ENCODE measurements at places on chromosomes 16 and 17.
A peak's percentile ranks its signal among the peaks of the same experiment; 100 is the strongest.

- no peak for DNase-seq
Observed at GRCh38 chr17:50108556-50108955, 13.4 kb downstream of the PDK2 start.

DNA sequence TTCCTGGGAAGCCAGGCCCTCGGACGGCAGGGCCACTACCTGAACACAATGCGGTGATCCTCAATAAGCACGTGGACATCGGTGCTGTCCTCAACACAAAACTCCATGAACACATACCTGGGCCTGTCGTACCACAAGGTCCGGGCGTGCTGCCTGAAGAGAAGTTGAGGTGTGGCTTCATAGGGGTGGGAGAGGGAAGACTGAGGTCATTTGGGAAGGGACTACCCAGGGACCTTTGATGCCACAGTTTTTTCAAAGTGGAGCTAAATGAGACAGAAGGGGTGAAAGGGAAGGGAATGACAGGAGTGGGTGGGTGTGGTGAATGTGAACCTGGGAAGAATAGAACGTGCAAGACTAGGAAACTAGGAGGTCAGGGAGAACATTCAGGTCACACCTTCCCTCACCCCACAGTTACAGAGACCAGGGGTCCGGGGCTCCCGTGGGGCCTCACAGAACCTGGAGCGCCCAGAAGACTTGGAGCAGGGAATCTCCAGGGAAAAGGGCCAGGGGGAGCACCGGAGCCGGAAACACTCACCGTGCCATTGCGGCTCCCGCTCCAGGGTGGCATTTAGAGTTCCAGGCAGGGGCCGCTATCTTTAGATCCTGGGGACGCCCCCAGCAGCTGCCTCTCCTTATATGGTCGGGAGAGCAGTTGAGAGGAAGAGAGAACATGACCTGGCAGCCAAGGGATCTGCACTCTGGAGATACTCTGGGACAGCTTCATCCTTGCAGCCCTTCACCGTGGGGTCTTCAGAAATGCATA lies at the start of gene PTGES3L:
Gene PTGES3L, minus strand, starts transcription at position 570 of the 763 bp plus-strand sequence. Its CDS starts 27 bp downstream, at position 543.
- no peak for DNase-seq

DNA sequence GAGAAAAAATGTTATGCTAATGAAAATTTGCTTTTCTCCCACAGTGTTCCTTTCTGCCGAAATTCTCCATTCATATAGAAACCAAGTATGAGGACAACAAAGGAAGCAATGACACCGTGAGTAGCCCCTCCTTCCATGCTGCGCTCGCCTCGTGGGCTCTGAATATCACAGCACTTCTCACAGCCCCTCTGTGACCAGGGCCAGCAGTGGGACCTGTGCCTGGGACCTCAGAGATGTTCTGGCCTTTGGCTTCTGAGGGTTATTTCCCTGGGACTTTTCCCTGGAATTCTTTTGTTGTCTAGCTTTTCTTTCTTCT lies 139.6 kb upstream of the NOL11 start:
- no peak for DNase-seq

DNA sequence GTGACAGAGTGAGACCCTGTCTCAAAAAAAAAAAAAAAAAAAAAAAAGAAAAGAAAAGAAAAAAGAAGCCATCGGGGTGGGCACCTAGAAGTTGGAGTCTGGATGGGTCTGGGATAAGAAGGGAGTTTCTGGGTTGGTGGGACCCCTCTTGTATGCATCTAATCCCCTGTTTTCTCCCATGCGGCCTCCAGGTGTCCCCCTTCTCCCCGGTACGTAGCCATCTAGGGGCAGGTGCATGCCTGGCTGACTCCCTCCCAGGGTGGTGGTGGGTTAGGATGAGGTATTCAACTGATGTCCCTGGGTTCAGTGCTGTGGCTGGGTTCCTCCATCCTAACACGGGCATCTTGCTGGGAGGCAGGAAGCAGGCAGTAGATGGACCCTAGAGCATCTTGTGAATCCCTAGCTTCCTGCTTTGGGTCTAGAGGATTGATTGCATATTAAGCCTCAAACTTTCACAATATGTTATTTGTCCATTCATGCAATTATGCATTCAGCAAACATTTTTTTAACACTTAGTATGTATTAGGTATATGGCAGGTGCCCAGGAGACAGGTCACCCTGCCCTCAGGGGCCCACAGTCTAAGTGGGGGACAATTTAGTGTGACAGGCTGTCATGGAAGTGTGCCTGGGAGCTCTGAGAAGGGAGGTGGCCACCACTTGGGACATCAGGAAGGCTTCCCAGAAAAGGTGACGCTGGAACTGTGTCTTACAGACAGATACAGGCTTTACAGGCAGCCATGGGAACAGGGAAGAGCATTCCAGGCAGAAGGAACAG lies 13.1 kb downstream of the FMNL1 start:
- DNase-seq: no peak

DNA sequence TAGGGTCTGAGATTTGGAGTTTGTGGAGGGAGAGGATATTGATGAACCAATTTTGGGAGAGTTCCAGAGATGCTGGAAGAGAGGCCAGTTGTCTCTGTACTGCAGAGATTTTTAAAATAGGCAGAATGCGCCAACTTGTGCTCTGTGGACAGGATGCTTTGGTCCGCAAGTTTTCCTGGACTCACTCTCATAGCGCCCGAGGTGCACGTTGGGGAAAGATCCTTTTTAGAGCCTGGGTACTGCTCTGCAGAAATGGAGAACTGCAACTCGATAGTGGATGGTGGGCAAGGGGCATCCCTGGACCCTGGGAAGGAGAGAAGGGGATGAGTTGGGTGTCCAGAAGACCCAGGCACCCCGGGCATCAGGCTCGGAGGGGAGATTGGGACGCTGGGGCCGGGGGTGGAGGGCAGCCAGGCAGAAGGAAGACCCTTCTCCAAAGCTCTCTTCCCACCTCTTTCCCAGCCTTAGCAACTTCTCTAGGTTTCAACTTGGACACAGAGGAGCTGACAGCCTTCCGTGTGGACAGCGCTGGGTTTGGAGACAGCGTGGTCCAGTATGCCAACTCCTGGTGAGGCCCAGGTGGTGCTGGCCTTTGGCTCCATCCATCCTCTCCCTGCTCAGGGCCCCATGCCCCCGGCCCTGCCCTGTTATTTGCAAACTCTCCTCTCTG lies 590 bp downstream of the ITGAX start:
- DNase-seq: no peak

DNA sequence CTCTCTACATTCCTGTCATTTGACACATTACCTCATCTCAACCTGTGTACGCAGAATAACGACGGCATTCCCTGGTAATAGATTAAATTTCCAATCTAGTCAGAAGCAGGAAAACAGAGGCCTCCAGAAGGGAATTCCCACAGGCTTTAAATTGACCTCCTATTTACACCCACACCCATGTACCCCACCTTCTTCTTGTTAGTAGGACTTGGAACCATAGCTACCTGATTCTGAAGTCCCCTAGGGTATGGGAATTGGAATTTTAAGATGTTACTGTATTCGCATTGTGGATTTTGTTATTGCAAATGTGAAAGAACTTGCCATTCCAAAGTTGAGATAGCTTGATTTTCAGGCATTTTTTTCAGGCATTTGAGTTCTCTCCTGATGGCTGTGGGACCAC lies 377.5 kb upstream of the DYNLRB2 start:
- DNase-seq: no peak

GRCh38 chr17:63358111-63358839 lies 87.8 kb downstream of the CYB561 start:
- peak; percentile 92 for DNase-seq

DNA sequence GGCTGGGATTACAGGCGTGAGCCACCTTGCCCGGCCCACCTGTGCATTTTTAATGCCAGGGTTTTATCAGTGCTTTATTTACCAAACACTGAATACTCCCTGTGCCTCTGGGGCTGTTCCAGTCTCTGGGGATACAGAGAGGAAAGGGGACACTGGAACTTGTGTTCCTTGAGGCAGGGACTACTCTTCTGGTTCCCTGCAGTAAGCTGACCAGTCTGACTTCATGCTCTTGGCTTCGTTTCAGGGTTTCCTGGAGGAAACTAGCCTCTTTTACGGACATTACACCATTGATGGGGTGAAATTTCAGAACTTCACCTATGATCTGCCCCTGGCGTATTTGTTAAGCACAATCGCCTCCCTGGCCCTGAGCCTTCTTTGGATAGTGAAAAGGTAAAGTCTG lies 37.4 kb upstream of the COQ7 start:
- DNase-seq: no peak

- no peak for DNase-seq
Observed at GRCh38 chr16:30774367-30775130, 12.4 kb downstream of the RNF40 start.

- no peak for DNase-seq
Observed at GRCh38 chr17:52515927-52516326, 357.4 kb upstream of the CA10 start.

DNA sequence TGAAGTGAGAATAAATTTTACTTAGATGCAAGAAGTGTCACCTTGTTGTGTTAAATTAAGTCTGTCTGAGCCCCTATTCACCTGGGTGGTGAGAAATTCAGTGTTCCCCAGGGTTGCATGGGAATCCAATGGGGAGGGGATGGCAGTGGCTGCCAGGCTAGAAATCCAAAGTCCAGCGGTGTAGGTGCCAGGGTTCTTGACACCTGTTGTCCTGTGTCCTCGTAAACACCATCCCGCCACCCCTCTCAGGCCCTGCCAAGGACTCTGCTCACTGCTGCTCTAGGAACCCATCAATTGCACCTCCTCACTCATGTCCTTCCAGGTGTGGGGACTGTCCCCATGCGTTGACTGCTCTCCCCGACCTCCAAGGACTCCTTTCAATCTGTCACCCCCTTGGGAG lies 58.9 kb downstream of the CACNG5 start:
- no peak for DNase-seq

Data from fibroblast of gingiva (primary cell).